ENCODE measurements at places on chromosomes 1 and 21.

- DNase-seq = no peak
Observed at GRCh38 chr1:247288341-247288740, 32.5 kb downstream of the VN1R5 start.

DNA sequence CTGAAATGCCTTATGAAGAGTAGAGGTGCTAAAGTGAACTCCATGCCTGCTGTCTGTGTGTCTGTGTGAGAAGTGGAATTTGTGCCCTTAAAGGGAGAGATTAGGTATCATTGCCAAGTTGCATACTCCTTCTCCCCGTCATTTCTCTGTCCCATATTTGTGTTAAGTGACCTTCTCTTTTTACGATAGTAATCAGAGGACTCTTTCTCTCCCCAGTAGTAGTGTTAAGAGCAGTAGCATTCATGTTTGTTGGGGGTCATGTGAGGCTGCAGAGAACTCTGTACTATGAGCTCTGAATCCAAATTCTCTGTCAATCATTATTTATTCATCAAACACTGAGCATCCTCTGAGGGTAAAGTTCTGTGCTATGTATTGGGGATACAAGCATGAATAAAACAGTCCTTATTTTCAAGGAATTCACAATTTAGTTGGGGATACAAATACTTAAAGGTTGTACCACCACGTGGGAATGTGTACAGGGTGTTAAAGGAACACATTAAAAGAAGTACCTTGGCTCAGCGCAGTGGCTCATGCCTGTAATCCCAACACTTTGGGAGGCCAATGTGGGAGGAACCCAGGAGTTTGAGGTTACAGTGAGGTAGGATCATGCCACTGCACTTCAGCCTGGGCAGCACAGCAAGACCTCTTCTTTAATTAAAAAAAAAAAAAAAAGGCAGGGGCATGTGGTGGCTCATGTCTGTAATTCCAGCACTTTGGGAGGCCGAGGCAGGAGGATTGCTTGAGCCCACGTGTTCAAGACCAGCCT is 24.8 kb upstream of the KCNQ4 start:
- DNase-seq = no peak

- no peak for DNase-seq
Observed at GRCh38 chr1:37137014-37137413, 102.7 kb upstream of the GRIK3 start.

- no peak for DNase-seq
Observed at GRCh38 chr1:71081697-71082080, 854 bp upstream of the ZRANB2 start.

GRCh38 chr1:41919131-41919530 is 409 bp upstream of the HIVEP3 start:
- no peak for DNase-seq
